ENCODE measurements at places on chromosomes 11 and 22.
A peak's percentile ranks its signal among the peaks of the same experiment; 100 is the strongest.

DNA sequence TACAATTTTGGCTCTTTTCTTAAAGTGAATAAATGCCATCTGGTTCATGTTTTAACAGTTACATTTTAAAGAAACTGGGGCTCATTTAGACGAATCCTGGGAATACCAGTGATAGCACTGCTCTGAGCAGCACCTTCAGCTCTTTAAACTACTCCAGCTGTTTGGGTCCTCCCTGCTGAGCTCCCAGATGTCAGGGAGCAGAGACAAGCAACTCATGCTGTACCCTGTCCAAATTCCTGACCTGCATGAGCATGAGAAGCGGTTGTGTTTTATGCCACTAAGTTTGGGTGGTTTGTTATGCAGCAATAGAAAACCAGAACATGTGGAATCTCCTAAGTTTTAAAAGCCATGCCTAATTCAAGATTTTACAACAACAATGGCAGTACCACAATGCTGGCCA lies 90.0 kb downstream of the FDX1 start:
- DNase-seq = no peak

DNA sequence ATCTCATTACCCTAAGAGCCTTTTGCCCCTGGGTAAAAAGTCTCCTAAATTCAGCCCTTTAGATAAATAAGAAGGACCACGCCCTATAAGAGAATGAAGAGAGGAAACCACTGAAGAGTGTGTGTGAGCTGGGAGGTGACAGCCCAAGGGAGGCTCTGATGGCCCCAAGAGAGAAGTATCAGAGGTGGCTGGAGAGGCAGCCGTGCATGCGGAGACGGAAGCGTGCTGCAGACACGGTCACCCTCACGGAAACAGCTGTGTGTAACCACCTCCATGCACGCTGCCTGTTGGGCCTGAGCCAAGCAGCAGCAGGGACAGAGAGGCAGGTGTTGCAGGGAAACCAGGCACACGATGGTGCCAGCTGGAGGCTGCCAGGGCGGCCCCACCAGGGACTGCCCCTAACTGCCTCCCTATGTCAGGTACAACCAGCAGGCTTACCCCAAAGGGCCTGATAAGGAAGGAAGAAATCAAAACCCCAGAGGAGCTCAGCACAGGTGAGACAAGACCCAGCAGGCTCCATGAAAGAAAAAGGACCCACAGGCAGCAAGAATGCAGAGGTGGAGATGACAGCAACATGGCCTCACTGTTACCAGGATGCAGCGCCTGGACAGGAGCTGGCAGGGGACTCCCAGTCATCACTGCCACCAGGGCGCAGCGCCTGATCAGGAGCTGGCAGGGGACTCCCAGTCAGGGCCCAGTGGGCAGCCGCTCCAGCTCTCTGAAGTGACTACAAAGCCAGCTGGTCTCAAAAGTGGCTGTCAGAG lies 7.8 kb downstream of the LARGE2 start:
- peak; percentile 85 for DNase-seq

DNA sequence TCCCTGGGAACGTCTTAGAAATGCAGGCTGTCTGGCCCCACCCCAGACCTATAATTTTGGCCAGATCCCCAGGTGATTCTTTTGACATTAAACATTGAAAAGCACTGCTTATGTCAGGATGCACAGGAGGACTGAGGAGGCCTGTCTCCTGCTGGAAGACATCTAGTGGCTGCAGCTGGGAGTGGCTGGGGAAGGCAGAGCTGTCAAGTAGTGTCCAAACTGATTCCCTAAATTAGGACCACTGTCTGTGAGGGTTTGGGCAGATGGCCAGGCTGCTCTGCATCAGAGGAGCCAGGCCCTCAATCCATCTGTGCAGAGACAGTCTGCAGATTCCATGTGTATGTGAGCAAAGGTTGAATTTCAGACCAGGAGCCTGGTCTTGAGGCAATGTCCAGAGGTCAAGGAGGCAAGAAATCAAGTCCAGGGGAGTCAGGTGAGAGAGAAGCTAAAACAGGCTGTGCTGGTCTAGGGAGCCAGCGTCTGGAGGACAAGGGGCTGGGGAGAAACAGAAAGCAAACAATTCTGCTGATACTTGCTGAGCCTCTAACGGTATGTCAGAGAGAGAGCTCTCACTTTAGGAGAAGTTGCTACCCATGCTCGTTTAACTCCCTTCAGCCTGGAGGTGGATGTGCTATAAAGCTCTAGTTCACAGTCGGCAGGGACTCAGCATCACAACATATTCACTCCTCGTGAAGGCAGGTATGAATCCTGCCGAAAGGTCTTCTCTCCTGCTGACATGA lies 15.3 kb upstream of the SYTL2 start:
- DNase-seq = no peak

GRCh38 chr11:127624306-127624856 lies 623.8 kb upstream of the KIRREL3 start:
- peak; percentile 54 for DNase-seq

- DNase-seq = no peak
Measured at GRCh38 chr11:103051151-103051801, 40.7 kb downstream of the DCUN1D5 start.

- no peak for DNase-seq
Measured at GRCh38 chr11:128625326-128625725, 38.0 kb upstream of the ETS1 start.

DNA sequence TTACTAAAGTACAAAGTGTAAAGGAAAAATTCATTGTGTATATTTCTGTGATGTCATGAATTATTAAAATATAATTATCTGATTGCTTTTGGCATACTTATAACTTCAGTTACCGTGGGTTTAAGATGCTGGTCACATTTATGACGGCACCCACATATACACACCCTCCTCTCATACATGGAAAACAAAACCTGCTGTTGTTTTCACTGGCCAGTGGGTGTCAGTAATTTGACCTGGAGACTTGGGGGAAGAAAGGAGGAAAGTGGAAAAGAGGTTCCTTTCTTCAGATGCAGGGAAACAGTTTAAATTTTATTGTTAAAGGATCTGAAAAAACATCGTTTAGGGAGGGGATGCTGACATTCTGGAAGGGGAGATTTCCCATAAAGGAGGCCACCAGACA lies 742 bp upstream of the BBOX1 start:
- DNase-seq = no peak

- DNase-seq = no peak
Measured at GRCh38 chr11:31960126-31960525, 130.7 kb upstream of the RCN1 start.

DNA sequence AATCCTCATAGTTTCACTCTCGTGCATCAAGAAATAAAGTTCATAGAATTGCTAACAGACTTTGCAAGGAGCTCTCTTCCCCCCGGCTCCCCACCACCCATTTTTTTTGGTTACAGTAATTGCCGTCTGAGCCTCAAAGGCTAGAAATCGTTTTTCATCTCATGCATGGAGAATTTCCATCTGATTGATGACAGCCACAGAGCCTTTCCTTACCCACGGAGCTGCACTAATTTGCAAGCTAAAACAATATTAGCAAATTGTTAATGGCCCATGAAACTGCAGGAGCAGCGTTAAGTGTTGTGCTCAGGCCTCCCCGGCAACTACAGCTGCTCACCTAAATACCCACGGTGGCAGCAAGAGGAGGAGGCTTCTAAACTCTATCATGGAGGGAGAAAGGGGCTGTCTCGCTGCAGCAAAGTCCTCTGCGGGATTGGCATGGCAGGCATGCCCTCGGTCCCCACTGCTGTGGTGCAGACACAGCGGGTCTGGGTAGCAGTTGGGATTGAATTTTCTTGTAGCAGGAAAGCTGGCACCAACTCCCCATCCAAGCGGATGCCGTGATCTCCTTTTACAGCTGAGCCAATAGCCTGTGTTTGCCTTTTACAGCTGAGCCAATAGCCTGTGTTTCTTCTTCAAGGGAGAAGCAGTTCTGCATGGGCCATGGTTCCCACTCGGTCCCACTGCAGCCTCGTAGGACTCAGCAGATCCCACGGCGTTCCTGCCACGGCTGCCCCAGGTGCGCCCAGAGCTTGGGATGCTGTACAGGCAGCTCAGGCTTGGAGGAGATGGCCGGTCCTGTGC lies 412.3 kb downstream of the BRD1 start:
- DNase-seq = peak; percentile 75

DNA sequence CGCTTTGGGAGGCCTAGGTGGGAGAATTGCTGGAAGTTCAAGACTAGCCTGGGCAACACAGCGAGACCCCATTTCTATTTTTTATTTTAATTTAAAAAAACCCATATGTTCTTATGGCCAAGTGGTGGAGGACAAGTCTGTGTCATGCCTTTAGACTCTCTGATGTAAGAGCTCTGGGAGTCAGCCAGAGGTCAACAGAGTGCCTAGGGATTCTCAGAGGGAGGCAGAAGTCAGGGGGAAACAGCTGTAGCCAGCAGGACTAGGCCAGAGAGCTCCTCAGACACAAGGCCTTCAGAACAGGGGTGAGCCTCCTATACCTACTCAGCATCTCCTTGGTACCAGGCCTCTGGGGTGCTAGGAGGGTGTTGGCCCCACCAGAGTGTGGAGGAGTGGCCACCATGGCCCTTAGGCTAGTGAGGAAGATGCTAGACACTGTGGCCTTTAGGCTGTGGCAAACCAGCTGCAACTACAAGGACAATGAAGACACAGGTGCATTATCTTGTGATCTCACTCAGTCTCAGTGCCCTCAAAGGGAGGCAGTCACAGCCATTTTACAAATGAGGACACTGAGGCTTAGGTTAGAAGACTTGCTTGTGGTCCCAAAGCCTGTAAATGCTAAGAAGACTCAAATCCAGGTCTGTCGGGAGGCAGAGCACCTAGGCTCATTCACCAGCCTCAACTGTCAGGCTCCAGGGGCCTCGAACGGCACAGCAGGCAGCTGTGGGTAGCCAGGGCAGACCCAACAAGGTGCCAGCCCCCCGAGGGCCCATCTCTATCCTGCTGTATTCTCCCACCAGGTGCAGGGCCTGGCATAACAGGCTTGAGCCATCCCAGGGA lies 5.0 kb downstream of the ZP1 start:
- no peak for DNase-seq

DNA sequence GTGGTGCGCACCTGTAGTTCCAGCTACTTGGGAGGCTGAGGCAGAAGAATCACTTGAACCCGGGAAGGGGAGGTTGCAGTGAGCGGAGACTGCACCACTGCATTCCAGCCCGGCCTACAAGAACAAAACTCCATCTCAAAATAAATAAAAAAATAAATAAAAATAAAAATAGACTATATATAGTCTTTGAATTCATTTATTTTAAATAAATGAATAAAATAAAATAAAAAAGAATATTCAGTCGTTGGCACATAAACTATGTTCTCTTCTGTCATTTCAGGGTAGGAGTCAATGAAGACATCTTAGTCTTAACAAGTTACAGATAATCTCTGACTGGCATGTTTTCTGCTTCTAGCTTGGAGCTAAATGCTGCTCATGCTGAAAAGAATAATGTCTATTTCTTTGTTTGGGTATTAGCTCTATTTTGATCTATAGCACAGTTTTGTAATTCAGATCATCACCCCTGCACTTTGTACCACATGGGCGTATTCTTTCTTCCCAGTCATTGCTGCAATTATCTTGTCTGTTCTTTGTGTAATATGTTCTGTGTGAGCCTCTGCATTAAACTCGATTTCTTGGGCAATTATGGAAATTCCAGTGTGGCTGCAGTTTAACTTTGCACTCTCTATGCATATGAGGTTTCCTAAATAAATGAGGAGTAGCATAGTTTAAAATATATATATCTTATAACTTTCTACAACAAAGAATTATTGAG lies 1.4 kb upstream of the MS4A14 start:
- no peak for DNase-seq

GRCh38 chr11:110582728-110583432 lies 129.4 kb downstream of the ARHGAP20 start:
- DNase-seq = no peak

GRCh38 chr22:44574057-44574639 lies 76.1 kb upstream of the RTL6 start:
- no peak for DNase-seq

DNA sequence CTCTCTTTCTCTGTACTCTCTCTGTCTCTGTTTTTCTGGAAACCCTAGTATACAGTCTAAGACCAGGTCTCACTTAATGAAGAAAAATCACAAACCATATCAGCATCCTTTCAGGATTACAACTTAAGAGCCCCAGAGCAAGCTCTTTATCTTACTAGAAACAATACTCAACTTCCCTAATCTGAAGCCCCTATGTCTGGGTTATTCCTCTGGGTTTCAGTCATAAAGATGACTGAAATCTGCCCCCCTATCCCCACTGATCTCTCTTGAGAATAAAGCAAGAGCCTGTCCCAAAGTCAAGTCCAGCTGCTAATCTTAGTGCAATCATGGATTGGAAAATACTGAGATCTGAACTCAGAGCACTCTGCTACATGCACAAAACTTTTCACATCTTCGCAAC lies 53.9 kb upstream of the PICALM start:
- no peak for DNase-seq

DNA sequence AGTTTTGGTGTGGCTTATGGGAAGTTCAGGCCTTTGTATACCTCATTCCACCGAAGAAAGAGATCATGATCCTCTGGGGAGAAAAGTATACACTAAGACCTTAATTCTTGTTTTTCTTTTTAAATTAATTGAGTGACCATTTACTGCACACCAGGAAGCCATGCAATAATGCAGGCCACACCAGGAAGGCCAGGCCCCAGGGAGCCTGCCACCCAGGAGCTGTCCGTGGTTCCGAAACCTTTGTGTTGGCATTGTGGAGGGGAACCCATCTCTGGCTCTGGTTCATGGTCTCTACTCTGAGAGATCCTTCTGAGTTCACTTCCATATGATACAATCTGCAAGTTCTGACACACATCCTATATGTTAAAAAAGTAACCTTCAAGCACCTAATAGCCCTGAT lies 291.8 kb downstream of the MIAT start:
- no peak for DNase-seq

GRCh38 chr22:32552521-32552920 lies 77.9 kb downstream of the FBXO7 start:
- no peak for DNase-seq

DNA sequence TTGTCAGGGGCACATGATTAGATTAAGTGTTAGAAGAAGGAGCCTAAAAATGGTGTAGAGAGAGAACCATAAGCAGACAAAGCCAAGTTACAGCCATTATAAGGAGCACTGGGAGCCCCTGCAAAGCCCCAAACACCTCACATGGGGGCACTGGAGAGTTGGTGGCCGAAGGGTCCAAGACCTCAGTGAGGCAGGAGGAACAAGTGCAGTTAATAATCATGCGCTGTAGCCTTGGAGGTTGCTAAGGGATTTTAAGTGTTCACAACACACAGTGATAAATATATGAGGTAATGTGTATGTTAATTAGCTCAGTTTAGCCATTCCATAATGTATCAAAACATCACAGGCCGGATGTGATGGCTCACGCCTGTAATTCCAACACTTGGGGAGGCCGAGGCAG lies 54.4 kb upstream of the JAM3 start:
- no peak for DNase-seq

- peak; percentile 3 for DNase-seq
Measured at GRCh38 chr22:44261861-44262595, 50.7 kb downstream of the SHISAL1 start.

GRCh38 chr11:102685338-102685737 lies 20.2 kb downstream of the MMP27 start:
- no peak for DNase-seq

- DNase-seq = no peak
Measured at GRCh38 chr11:133390803-133391202, 141.5 kb downstream of the OPCML start.

DNA sequence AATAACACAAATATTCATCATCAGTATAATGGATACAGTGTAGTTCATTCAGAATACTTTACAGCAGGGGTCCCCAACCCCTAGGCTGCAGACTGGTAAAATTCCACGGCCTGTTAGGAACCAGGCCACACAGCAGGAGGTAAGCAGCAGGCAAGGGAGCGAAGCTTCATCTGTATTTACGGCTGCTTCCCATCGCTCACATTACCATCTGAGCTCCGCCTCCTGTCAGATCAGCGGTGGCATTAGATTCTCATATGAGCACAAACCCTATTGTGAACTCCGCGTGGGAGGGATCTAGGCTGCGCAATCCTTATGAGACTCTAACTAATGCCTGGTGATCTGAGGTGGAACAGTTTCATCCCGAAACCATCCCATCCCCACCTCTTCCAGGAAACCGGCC lies 125.1 kb downstream of the SERGEF start:
- no peak for DNase-seq

Data from DMS79 treated with DMSO at 0.1 percent for 48 hours (cell line).